ENCODE measurements at places on chromosomes 3 and 15. TPM values are rescaled to one million over a fixed set of nuclear protein-coding genes. Genes with fewer than 3 reads are reported as not detected.

DNA sequence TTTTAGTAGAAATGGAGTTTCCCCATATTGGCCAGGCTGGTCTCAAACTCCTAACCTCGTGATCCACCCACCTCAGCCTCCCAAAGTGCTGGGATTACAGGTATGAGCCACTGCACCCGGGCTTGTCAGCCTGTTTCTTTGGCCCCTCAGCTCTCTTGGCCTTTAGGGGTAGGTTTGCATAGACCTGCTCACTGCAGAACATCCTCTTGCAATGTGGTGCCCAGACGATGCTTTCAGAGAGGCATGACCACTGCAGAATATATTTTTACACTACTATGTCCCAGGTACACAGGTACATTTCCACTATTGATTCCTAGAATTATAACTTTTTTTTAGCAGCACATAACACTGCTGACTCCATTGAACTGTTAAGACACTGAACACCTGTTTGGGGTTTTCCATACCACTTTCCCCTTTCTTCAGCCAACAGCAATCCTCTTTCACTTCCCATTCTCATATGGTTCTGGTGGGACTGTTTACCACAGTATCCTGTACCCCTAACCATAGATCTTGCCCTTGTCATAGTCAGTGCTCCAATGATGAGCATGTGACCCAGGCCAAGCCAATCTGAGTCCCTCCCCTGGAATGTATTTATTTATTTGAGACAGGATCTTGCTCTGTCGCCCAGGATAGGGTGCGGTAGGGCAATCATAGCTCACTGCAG is 21.1 kb downstream of the CCDC32 start:
- DNase-seq: peak; percentile 84

GRCh38 chr3:151896246-151897012 is 23.0 kb downstream of the SUCNR1 start:
- no peak for DNase-seq

DNA sequence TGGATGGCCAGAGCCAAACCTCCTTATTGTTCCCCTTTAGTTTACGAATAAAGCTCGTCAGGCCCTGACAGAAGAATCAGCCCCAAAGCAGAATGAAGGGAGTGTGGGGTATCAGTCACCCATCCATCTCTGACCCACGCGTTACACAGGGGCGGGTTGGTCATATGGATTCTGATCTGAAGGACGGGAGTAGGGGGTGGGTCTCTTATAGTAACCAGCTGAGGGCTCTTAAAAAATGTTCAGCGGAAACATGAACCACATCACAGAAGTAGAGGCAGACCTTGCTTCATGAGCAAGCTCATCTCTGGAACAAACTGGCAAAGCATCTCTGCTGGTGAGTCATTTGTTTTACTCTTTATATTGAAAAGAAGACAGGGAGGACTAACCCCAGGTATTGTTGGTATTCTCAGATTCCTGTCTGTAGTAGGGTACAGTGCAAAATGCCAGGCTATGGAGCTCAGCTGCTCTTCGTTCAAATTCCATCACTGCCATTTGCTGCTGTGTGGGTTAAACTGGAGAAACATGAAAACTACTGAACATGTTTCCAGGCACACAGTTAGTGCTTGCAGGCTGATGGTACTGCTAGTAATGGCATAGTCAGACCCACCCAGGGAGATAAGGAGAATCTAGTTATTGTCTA is at the start of gene CXCR6:
TSS of gene CXCR6 (plus strand) at position 258 of the 640 bp plus-strand sequence. CDS start 3,018 bp downstream, outside the sequence.
- DNase-seq: no peak

- no peak for DNase-seq
Measured at GRCh38 chr3:105394177-105394576, 27.5 kb downstream of the ALCAM start.

NDUFAF3 gene
- 67.5 TPM for total RNA-seq

- no peak for DNase-seq
Measured at GRCh38 chr3:94776401-94776915, 713.6 kb downstream of the NSUN3 start.

GPR171 gene
- 1.6 TPM for total RNA-seq

ACAP2 gene
- 108 TPM for total RNA-seq

GRCh38 chr3:129793942-129794310 is 99.6 kb downstream of the TMCC1 start:
- peak; percentile 4 for DNase-seq

GRCh38 chr3:171165499-171165921 is 139.0 kb upstream of the SLC2A2 start:
- DNase-seq: no peak

DNA sequence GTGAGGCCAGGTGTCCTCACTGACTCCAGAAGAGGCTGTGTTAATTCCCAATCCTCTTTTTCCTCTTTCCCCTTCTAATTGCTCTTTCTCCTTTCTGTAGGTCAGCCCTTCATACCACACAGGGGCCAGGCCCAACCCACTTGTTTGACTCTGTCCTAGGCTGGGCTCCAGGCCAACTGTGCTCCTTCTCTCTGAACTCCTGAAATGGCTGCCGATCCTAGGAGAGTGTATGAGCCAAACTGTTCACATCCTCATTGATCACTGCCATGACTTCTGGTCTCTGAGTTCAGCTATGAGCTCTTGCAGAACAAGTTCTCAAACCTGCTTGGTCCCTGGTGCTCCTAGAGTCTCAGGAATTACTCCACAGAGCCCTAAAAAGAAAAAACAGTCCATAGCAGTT is 145.1 kb downstream of the VGLL4 start:
- no peak for DNase-seq

RTP1 gene
- total RNA-seq: not detected

DNA sequence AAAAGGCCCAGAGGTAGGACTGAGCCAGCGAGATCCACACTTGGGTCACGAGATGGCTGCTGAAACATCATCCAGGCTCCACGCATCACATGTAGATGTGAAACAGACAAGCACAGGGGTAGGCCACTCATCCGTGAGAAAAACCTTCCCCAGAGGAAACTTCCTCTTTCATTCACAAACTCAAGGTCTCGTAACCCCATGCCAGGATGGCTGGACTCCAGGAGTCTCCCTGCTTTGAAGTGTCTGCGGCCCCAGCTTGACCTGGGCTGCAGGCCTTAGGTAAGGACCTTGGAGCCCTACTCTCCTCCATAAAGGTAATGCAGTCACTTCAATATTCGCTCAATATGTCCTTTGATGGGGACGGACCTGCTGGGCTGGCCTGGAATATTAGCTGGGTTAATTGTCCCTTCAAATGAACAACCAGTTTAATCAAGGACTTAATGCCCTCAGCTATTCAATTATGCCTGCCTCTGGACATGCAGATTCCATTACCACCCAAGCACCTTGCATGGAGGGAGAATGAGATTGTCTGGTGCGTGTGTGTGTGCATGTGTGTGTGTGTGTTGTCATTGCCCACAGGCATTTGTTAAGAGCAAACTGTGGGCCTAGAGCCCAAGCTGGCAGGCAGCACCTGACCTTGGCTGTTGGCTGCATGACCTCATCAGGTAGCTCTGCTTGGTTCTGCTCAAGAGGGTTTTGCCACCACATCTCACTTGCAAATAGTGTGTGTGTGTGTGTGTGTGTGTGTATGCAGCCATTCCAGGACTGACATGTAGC is 186.9 kb upstream of the TLE3 start:
- DNase-seq: peak; percentile 77

GRCh38 chr15:41969851-41970431 is 2.4 kb downstream of the EHD4 start:
- peak; percentile 69 for DNase-seq

- DNase-seq: no peak
Measured at GRCh38 chr3:134941820-134942219, 146.8 kb downstream of the EPHB1 start.

DNA sequence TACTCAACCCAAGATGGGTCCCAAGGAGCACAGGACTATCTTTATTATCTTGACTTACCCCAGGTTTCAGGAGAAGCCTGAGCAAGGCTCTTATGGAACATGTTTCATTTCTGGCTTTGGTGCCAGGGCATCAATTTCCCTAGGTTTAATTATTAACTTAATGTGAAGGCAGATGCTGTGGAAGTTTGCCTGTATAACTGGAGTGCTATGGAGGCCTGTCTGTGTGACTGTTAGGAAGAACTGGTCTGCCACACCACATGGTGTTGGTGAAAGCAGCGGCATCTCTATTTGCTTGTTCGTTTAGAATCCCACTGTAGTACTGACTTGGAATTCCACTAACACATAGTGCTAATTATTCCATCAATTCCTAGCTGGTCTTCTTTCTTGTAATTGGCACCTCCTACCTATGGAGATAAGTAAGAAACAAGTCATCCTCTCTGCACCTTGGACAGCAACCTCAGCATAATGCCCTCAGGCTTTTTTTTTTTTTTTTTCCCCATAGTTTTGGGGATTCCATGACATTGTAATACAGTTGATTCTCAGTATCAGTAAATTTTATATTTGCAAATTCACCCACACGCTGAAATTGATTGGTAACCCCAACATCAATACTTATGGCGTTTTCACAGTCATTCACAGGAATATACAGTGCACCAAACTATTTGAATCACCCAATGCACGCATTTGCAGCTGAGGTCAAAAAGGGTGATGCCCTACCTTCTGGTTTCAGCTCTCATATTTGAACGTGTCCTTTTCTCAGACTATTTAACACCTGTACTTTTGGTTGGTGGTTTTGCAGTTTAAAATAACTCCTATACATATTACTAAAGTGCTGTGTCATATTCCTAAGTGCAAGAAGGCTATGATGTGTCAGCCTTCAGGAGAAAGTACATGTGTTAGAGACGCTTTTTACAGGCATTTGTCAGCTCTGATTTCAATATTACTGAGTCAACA is 772.8 kb upstream of the LMCD1 start:
- no peak for DNase-seq

DNA sequence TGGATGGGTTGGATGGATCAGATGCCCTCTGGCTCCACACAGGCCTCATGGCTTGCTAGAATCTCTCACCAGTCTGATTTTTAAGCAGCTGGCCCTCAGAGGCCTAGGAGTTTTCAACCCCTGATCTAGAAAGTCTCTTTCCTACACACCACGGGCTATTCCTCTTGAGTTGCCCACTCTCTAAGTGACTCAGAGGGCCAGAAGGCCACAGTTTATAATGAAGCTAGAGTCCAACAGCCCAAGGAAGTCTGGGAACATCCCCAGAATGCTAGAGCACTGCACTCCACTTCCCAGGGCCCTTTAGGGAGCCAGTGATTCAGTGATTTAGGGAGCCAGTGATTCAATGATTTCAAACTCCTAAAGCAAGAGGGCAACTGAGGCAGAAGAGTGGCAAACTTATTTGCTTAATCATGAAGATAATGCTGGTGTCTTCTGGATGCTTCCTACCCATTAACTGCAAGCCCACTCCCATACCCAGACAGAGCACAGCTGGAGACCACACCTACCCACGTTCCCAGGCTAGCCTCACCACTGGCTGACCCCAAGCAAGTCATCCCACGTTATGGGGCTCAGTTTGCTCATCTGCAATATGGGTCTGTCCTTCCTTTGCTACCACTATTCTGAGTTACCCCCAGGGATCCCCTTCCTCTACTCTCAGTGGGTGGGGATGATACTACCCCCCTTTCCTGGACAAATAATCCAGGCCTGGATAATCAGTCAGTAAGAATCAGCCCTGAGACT is 36.7 kb downstream of the ABTB1 start:
- no peak for DNase-seq

DOCK3 gene
- total RNA-seq: 0.30 TPM

DNA sequence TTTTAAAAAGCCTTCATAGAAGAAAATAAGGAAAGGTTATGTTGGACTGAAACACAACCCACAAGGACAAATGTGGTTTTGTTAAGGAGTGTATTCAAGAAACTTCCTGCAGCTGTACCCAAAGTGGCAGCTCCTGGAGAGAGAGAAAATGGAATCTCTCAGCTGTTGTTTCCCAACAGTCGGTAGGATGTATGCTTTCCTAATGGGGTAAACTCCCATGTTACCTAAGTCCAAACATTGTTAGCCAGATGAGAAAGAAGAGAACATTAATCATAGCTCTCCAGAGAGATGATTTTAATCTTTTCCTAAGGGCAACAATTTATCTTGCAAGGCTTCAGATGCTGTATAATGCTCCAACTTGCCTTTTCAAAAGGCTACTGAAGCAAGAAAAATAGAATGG is 22.6 kb upstream of the TEX9 start:
- DNase-seq: no peak

PLAAT1 gene
- total RNA-seq: not detected

LNP1 gene
- 1.9 TPM for total RNA-seq

GRCh38 chr3:88863196-88863595 is 244.2 kb upstream of the EPHA3 start:
- no peak for DNase-seq

GRCh38 chr3:134317106-134317947 is 56.9 kb downstream of the AMOTL2 start:
- DNase-seq: no peak

GRCh38 chr15:37094915-37095711 is 5.2 kb downstream of the MEIS2 start:
- no peak for DNase-seq

All from B cell (primary cell).